ENCODE measurements at places on chromosomes 1 and 21.

- no peak for DNase-seq
Measured at GRCh38 chr21:38327984-38328383, 71.2 kb downstream of the KCNJ15 start.

GRCh38 chr1:247358920-247359319 is 27.3 kb upstream of the ZNF496 start:
- DNase-seq = no peak

DNA sequence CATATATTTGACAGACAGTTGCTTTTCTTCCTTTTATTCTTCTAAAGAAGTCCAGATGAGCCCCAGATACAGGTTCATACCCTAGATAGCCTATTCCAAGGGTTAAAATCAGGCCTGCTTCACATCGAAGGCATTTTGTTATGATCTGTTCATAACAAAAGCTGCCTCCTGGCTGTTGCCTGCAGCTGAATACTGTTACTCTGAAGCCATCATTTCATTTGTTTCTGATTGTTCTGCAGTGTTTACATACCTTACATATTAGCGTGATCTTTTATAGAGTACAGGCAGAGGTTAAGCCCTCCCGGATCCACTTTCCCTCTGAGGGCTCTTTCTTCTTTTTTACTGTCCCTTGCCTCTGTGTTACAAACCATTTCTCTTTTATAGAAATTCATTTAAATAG is 219.0 kb upstream of the HOOK1 start:
- DNase-seq = peak; percentile 31

DNA sequence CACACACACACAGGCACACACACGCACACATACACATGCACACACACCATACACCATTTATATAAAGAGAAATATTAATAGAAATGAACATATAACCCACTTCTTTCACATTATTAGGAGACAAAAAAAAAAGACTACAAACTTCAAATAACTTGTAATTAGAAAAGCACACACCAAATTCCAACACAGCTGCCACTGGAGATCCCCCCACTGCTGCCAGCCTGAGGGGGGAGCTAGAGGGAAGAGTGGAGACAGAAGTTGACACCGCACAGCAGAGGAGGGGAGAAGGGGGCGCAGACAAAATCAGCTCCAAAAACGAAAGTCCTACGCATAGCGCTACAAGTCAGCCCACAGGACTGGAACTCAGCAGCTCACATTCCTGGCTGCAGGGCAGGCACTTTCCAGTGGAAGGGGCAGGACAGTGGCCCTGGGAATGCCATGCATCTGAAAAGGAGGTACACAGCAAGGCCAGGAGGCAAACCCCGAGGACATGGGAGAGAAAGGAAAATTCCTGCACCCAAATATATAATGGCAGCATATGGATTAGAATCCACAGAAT is 36.5 kb downstream of the LGALS8 start:
- no peak for DNase-seq

DNA sequence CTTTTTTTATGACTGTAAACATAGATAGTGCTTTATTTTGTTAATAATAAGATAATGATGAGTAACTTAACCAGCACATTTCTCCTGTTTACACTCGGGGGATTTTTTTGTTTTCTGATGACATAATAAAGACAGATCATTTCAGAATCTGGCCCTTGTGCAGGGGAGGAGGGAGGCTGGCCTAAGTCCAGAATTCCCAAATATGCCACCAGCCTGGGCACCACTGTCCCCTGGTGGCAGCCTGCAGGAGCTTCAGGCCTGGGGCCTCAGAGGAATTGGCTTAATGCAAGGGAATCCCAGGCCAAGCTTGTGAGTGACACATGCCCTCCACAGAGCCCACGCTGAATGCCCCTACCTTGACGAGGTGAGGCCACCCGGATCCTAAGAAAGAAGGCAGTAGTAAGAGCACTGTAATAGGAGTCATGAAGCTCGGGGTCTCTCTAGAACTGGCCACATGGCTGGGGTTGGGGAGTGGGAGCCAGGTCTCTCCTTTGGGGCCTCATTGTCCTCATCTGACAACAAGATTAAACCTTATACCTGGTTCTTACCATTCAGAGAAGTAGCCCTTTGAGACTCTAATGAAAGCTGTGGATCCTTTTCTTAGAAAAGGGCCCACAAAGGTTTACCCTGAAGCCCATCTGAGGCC is 24.1 kb downstream of the ETNK2 start:
- DNase-seq = peak; percentile 90

DNA sequence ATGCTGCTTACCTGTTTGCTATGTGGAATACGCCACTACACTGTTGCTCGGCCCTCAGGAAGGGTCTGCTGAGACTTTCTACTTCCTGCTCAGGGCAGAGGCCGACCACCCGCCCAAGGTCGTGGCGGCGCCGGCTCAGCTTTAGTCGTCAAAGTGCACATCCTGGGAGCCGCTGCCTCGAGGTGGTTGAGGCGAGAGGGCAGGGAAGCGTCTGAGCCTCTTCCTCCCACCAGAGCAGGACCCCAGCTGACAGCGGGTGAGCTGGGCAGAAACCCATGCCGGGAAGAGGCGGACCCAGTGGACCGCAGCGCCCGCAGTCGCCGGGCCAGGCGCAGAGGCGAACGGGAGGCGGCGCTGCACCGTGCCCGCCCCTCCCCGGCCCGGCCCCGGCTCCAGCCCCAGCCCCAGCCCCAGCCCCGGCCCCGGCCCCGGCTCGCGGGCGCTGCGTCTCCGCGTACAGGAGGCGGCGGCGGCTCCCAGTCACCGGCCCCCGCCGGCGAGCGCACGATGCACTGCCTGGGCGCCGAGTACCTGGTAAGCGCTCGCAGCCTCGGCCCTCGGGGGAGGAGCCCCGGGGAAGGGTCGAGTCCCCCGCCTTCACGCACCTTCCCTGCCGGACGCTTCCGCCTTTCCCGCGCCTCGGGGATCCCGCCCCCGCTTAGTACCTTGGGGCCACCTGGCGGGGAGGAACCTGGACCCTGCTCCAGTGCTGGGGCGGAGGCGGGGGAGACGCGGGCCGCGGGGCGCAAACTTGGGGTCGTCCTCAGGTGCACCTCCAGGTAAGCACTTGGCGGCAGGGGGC is at the start of gene SLC44A3:
SLC44A3 (plus strand) TSS at position 413 of the 802 bp plus-strand sequence; CDS start at position 508, 95 bp downstream.
- DNase-seq = peak; percentile 52

- peak; percentile 86 for DNase-seq
Measured at GRCh38 chr1:31591425-31592093, 15.2 kb downstream of the TINAGL1 start.

GRCh38 chr1:231166398-231166797 is 4.5 kb downstream of the TRIM67 start:
- DNase-seq = no peak
